Activated T-helper 1 cell treated with anti-CD3 and anti-CD28 coated beads, Interleukin-2, amount 50 U/mL, for 16 hours (primary cell): ENCODE measurements at places on chromosomes 11 and 22.

DNA sequence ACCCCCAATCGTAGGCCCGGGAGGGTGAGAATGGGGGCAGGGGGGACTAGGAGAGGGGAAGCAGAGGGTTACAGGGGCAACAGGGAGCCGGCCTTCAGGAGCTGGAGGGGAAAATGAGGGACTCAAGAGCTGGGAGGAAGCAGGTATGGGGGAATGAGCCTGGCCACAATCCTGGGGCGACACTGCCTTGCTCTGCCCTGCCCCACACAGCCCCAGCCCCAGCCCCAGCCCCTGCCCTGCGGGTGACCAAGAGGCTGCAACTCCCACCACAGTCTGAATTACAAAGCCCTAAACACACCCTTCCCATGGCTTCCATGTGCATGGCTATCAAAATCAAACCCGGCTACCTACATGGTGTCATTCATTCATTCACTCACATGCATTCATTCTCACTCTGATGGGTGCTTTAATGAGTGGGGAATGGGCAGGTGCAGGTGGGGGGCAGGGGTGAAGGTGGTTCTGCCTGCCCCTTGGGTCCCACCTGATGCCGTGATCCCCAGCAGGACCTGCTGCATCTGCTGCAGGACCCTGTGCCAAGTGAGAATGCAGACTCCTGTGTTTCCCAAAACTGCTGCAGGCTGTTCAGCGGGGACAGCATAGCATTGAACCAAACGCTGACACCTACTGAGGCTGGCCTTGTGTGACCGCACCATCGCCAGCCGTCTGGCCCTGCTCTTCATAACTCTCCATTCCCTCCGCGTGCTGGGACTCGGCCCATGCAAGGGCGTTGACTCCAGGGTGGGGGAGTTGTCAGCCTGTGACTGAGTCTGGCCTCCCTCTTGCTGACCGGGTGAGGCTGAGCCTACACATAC lies 9.5 kb upstream of the LINC01488 start:
- DNase-seq: no peak

DNA sequence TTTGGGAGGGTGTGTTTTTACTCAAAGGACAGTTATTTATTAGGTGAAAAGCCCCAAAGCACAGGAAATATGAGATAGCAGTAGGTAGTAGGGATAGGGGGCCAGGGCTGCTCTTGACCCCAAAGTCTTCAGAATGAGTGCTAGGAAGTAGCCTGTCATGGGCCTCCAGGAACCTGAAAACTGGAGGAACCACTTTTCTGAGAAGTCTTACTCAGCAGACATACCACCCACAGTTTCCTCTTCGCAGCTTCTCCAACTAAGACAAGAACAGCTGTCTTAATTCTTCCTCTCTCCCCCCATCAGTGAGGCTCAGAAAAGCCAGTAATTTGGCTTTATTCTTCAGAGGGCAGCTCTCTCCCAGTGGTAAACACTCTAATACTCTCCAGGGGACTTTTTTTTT lies 84.0 kb upstream of the CTSC start:
- DNase-seq: no peak

DNA sequence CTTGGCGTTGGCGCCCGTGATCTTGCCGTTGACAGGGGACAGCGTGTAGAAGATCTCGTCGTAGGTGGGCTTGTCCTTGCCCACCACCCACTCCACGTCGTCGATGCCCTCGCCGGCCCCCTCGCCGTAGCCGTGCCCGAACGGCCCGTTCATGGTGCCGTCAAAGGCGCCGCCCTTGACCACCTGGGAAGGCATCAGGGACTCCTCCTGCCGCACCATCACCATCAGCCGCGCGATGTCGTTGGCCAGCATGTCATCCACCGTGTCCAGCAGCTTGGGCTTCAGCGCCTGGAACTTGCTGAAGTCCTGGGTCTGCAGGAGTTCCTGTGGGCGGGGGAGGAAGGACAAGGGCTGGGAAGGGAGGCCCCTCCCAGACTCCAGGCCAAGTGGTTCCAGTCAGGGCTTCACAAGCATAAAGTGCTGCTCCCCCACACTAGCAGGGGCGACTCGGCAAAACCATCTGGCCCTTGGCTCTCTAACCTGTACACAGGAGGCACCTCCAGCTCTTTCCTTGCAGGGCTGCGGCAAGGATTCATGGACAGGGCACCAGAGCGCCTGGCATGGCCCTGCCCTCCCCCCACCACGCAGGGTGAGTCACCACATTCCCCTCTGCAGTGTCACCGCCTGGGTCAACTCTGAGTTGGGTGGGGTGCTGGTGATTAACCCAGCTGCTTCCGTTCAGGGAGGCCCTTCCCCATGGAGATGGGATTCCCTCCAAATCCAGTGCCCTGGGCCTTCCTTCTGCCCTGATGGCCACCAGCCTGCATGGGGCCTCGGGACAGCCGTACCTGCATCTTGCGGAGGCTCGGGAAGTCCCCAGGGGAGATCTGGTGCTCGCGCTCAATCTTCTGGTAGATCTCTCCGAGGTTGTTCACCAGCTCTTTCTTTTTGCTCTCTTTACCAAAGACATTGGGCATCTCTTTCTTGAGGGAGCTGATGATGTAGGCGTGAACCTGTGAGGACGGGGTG lies 10.4 kb upstream of the CDC42BPG start:
- DNase-seq: no peak

DNA sequence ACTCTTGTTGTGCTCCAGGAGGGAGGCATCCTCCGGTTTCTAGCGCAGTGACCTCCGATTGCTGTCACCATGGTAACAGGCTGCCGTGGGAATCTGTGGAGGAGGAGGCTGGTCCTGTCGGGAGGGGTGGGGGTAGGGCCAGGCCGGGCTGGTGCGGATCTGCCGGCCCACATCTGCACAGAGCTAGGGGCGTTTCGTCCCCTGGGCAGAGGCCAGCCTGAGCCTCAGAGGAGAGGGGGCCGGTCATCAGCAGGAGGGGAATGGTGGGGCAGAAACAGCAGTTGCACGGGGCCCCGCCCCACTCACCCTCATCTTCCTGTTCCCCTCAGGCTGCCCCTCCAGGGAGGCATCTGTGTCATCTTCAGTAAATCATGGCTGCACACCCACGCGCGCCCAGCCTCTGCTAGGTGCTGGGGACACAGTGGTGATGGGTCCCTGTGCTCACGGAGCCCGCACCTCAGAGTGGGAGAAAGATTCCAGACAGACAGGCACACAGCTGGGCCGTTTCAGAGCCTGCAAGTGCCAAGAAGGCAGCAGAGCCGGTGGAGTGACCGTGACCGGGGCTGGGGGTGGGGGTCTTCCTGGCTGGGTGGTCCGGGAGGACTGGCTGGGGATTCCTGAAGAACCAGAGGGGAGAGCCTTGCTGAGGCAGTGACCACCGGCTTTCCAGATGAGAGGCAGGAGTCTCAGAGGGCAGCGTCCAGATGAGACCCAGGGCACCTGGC lies 120.5 kb downstream of the CACNA1I start:
- no peak for DNase-seq

GRCh38 chr22:45863981-45864751 lies 112.8 kb downstream of the WNT7B start:
- DNase-seq: peak; percentile 51

DNA sequence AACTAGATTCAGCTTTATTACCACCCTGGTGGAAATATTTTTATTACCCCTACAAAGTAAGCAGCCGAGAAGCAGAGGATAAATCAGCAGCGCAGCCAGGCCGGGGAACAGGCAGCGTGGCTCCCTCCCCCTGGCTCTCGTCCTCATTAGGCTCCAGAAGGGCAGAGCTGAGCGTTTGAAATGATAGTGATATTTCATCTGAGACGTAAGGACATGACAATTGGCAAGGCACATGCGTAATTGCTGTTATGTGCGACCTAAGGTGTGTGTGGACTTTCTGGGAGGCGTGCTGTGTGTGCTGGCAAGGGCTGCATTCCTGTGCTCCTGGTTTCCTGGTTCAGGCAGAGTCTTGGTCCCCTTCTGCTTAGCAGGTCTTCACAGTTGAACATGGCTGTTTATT lies 247.8 kb downstream of the TBC1D22A start:
- DNase-seq: no peak
